ENCODE measurements at places on chromosomes 6 and 20. TPM values are rescaled to one million over a fixed set of nuclear protein-coding genes. Genes with fewer than 3 reads are reported as not detected.

Gene C6orf89
- polyA plus RNA-seq, result 35.4 TPM

Gene USP49
- polyA plus RNA-seq, result 0.37 TPM

Gene KCNK17
- polyA plus RNA-seq, result not detected

- DNase-seq, result no peak
Measured at GRCh38 chr6:31702405-31702818, 712 bp downstream of the ABHD16A start.

Gene MUC21
- polyA plus RNA-seq, result not detected

GRCh38 chr6:163252061-163252591, 162.4 kb upstream of the QKI start:
- no peak for DNase-seq
